ENCODE measurements at places on chromosomes 1 and 21.

- no peak for DNase-seq
These were observed 43.3 kb downstream of the POU2F1 start for GRCh38 chr1:167263819-167264464.

GRCh38 chr21:20308586-20309315 lies 689.5 kb upstream of the NCAM2 start:
- DNase-seq, result no peak

DNA sequence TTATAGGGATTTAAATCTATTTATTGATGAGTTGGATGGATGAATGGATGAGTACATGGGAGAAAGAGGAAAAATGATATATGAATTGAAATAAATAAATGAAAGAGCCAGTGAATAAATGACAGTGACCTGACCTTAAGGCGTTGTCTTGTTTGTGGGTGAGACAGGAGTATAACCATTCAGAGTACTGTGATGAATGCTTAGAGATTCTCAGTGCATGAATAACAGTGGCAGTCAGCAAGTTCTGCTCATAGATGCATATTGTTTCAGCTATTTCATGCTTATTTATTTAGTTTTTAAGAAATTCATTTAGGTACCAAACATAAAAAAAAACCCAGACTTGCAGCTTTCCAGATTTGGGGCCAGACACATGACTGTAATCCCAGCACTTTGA lies 116.4 kb downstream of the FGGY start:
- no peak for DNase-seq

- no peak for DNase-seq
These were observed 8.0 kb downstream of the MED8 start for GRCh38 chr1:43381612-43382011.

- DNase-seq, result no peak
These were observed 2.5 kb upstream of the LINGO4 start for GRCh38 chr1:151807766-151808165.

DNA sequence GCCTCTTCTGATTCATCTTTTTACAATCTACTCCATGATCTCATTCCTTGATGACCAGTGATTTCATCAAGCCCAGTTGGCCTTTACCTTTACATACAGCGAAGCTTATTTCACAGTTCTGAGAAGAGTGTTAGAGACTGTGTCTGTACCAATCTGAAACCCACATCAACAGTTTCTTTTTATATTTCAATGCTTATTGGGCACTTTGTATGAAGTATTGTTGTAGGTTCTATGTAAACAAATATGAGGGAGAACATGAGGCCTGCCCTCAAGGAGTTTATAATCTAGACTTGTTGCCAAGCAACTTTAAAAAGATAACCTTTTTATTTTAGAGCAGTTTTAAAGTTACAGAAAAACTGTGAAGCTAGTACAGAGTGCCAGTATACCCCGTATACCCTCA lies 27.5 kb upstream of the RWDD3 start:
- DNase-seq, result no peak

DNA sequence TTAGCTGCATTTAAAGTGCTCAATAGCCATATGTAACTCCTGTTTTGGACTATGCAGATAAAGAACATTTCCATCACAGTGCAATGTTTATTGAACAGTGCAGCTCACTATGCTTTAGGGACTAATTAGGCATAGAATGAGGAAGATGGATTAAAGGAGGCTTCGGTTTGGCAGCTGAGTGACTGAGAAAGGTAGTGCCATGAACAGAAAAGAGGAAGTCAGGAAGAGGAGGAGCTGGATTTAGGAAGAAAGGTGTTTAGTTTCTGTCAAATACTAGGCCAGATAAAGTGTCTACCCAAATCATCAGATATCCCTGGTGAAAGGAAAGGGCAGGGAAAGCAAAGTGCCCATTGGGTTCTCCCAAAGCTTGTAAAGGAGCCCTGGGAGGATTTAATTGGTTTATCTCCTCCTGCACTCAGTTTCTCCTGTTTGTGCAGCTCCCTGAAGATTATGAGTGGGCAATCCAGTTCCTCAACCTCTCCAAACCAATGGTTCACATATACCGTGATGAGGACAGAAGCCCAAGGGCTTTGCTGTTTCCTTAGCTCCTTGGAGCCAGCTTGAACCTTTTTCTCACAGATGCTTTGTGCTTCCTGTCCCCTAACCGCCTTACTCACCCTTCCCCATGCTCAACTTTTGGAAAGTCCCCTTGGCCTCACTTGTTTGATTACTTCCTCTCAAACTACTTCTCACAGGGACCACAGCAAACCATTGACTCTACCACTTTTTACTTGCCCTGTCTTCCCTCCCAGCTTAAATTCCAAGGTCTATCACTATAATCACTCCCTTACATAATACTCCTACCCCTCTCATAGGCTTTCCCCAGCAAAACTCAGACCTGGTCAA lies 3.5 kb upstream of the RAP1A start:
- peak; percentile 39 for DNase-seq

DNA sequence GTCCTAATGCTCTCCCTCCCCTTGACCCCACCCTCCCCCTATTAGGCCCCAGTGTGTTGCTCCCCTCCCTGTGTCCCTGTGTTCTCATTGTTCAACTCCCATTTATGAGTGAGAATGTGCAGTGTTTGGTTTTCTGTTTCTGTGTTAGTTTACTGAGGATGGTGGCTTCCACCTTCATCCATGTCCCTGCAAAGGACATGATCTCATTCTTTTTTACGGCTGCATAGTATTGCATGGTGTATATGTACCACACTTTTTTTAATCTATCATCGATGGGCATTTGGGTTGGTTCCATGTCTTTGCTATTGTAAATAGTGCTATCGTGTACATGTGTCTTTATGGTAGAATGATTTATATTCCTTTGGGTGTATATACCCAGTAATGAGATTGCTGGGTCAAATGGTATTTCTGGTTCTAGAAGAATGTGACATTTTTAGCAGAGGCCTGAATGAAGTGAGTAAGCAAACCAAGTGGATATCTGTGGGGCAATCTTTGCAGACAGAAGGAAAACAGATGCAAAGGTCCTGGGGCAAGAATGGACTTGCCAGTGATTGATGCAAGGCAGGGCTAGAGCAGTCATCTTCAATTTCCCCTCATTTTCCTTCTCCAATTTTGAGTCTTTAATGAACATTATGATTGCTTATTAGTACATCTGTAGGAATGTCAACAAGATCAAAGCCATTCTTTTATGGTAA lies 50.2 kb downstream of the UBE4B start:
- DNase-seq, result no peak

GRCh38 chr1:12012560-12013316 lies 6.6 kb upstream of the MIIP start:
- DNase-seq, result no peak

DNA sequence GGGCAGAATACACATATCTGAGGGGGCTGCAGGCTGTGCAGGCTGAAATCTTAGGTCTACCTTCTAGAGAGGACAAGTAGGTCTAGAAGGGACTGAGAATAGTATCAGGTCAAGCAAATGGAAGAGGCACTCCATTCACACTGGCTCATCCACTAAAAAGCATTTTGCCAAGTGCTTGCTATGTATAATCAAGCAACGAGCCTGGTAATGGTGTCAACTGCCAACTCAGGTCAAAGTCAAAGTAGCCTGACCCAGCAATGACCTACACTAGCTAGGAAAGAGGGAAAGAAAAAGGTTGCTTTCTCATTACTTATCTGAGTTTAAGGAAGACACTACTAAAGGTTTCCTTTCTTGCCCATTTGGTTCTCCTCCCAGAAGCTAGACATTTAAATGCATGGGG lies 10.8 kb downstream of the KCND3 start:
- DNase-seq, result no peak

DNA sequence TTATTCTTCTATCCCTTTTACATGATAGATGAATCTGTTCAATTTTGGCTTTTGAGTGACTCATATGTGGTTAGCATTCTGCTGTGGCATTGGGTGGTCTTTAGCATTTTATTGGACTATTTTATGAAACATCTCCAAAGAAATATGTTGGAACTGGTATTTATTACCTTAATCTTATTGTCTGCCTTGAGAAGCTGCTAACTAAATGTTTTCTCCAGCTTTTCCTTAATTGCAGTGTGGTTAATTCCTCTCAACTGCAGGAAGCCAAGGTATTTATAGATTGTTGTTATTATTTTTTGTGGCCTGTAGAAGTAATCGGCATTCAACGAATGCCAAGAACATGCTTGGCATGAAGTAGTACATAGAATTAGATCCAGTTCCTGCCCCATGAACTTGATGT lies 64.1 kb downstream of the NOS1AP start:
- DNase-seq, result no peak

DNA sequence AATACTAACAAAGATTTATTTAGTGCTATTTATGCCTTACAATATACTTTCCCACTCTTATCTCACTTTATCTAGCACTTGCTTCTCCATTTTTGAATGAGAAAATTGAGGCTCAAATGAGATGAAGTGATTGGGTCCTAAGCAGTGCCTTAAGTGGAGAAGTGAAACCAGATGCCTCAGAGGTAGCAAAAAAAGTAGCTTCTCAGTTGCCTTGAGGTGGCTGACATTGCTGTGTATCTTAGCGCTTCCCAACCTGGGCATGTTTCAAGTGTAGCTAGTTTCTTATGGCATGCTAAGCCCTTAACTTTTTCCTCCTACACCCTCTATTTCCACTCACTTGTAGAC lies 390.4 kb downstream of the OMA1 start:
- DNase-seq, result no peak

DNA sequence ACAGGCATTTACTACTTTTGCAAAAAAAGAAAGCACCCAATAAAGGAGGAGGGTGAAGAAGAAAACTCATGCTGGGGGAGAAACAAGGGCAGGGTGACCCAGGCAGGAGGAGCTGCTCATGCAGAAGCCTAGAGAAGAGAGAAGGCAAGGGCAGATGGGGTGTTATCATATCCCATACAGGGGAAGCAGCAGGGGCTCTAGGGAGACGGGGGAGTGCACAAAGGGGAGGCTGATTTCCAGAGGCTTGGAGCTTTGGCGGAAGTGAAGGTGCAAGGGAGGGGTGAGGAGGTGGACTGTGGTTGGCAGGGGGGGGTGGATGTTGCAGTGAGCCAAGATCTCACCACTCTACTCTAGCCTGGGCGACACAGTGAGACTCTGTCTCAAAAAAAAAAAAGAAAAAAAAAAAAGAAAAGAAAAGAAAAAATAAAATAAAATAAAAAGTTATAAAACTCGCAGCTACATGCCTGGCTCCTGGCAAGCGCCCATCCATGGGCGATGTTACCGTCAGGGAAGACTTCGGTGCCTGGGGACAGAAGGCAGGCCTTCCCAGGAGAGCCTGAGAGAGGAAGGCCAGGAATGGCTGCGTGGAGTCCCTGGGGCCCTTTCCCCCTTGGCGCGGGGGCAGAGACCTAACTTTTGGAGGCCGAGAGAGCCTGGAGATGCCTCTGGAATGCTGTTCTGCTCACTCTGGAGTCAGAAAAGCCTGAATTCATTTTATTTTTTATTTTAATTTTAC lies 3.3 kb upstream of the FCN3 start:
- DNase-seq, result no peak

GRCh38 chr1:238592621-238593020 lies 701.9 kb upstream of the ZP4 start:
- DNase-seq, result no peak

DNA sequence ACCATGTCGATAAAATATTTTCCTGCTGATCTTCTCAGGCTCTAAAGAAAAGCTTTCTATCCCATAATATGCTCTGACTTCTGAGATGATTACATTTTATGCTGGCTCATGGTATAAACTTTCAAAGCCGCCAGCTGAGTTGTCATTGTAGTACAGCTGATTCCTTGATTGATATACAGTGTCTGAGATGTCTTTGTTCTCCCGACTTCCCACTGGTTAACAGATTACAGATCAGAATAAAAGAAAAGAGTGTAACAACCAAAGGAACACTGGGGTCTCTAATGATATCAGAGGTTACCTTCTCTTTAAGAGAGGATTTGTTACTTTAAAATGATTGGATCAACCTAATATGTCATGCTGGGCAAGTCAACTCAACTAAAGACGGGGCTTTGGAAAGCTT lies 485.4 kb upstream of the LRRC7 start:
- no peak for DNase-seq

- no peak for DNase-seq
These were observed 78.1 kb downstream of the RERE start for GRCh38 chr1:8739377-8739776.

GRCh38 chr1:24540051-24540905 lies 15.6 kb upstream of the NCMAP start:
- DNase-seq, result no peak

- no peak for DNase-seq
These were observed 151.4 kb downstream of the TGFB2 start for GRCh38 chr1:218496561-218496960.

DNA sequence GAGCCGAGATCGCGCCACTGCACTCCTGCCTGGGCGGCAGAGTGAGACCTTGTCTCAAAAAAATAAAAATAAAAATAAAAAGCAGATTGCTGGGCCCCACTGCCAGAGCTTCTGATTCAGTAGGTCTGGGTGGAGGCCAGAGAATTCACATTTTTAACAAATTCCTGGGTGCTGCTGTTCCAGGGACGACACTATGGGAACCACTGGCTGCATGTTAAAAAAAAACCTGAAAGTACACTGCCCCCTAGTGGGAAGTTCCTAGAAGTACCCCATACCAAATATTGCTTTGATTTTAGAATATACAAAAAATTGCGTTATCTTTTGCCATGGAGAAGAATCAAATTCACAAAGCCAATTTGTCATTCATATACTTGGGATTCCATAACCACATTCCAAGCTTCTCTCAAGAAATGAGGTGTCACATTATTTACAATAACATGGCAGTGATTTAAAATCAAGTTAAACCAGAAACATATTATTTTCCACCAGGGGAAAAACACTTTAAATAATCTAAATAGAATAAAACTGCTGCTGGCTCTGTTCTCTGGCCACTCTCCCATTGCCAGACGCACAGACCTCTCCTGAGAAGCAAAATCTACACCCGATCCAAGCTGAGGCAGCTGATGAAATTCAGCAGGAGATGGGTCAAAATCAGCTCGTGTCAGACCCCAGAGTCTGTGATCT lies 27.4 kb downstream of the SYF2 start:
- DNase-seq, result peak; percentile 5

DNA sequence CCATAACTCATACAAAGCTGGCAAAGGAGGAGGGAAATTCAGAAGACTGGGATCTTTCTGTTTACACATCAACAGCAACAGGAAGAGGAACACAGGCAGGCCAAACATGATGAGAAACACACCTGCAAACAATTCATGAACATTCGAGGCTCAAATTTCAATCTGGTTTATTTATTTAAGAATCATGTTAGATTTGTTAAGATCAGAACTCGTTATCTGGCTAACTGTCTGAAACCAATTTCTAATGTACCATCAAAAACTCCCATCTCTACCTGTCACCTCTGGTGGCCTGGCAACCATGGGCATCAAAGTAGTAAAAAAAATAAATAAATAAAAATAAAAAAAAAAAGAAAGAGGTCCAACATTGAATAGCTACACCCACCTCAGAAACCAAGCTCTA lies 9.8 kb downstream of the LBR start:
- no peak for DNase-seq

Measured in effector CD4-positive, alpha-beta T cell (primary cell).